ENCODE measurements at places on chromosomes 3 and 15.

DNA sequence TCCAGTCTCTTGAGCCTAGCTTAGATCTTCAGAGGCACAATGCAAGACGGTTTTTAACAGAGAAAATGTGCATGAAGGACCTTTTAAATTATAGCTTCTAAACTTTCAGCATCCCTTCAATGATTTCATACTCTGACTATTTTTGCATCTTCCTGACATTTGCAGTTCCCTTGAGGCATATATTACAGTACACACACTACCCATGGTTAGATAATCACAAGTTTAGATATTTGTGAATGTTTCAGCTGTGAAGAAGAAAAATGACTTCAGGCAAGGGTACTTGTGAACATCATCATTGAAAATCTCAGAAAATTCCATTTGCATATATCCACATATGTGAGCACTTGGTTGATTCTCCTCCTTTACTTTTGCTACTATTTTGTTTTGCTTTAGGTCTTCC lies 341.5 kb downstream of the ROBO2 start:
- DNase-seq, result no peak

GRCh38 chr3:72376956-72377710 lies 471.1 kb downstream of the SHQ1 start:
- no peak for DNase-seq

- no peak for DNase-seq
Measured at GRCh38 chr3:29949940-29950616, 656.3 kb upstream of the TGFBR2 start.

DNA sequence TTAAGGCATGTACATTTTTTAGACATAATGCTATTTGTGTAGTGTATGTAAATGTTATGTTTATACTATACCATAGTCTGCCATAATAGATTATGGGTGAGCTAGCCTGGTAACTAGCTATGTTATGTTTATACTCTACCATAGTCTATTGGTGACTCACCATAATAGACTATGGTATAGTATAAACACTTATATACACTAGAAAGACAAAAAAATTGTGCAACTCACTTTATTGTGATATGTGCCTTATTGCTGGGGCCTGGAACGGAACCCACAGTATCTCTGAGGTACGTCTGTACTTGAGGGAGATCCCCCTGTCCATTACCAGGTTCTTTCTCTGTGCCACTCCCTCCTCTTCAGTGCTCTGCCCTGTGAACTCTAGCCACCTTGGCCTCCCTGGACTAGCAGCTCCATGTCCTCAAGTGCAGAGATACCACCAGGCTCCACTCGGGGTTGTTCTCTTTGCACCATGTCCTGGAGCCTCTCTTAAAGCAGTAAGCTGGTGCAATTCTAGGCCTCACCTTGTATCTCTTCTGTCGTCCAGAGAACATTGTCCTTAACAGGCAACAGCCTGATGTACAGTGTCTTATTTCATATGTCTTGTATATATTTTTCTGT lies 60.8 kb upstream of the PXYLP1 start:
- no peak for DNase-seq

DNA sequence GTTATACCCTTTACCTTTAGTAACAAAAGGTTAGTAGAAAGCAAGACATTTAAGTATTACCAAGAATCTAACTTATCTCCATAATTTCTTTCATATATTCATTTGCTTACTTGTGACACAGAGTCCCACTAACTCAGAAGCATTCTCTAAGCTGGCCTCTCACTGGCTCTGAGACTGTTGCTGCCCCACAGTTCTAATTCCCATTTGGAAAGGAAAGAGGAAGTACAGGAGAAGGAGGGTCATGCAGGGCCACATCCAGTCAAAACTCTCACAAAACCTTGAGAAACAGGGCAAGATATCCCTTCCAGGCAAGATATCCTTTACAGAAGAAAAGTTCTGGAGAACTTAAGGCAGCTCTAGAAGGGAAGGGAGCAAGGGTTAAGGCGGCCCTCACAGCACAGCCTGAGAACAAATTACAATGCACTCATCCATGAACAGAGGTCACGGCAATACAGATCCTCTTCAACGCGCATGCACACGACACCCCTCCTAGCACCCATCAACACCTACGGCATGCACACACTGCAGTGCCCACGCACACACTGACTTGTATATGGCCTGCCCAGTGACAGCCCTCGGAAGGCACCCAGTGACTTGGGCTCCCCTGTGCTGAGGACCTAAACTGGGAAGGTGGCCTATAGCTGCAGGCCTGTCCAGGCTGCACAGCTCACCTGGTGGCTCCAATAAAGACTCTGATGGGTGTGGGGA lies 13.0 kb upstream of the MYO5C start:
- no peak for DNase-seq

GRCh38 chr15:27743638-27744037 lies 355.5 kb downstream of the OCA2 start:
- DNase-seq, result no peak
